Activated CD8-positive, alpha-beta T cell treated with anti-CD3 and anti-CD28 coated beads for 36 hours (primary cell): ENCODE measurements at places on chromosomes 5 and 9. TPM values are rescaled to one million over a fixed set of nuclear protein-coding genes. Genes with fewer than 3 reads are reported as not detected.

The ECSCR gene
- not detected for total RNA-seq

The CCL28 gene
- 15.0 TPM for total RNA-seq

The RANBP17 gene
- total RNA-seq: not detected

The RGS14 gene
- 50.4 TPM for total RNA-seq

The PCDHB4 gene
- total RNA-seq: not detected

The ACOT12 gene
- not detected for total RNA-seq

The PARP8 gene
- 48.3 TPM for total RNA-seq

The ZNF782 gene
- 4.7 TPM for total RNA-seq

The CNTFR gene
- not detected for total RNA-seq

The KIAA0825 gene
- total RNA-seq: 0.54 TPM

The ITGA2 gene
- total RNA-seq: 0.74 TPM

The WHRN gene
- 14.9 TPM for total RNA-seq

The CCNO gene
- not detected for total RNA-seq

The IL7R gene
- 142 TPM for total RNA-seq

The HTR1A gene
- not detected for total RNA-seq

The CHSY3 gene
- total RNA-seq: not detected

The ADAMTS12 gene
- not detected for total RNA-seq

The REEP2 gene
- 3.1 TPM for total RNA-seq

The TSSK1B gene
- total RNA-seq: not detected

The ADAM19 gene
- 12.9 TPM for total RNA-seq

The CYLC2 gene
- total RNA-seq: not detected

The KIF24 gene
- total RNA-seq: 5.9 TPM

The SLC30A5 gene
- 40.1 TPM for total RNA-seq

The GHR gene
- total RNA-seq: not detected

The ARSB gene
- total RNA-seq: 8.8 TPM

The GPX3 gene
- not detected for total RNA-seq

The FIBCD1 gene
- not detected for total RNA-seq

The IRGM gene
- total RNA-seq: 1.4 TPM

The OBP2B gene
- not detected for total RNA-seq

The C5 gene
- 3.4 TPM for total RNA-seq

The TMEM171 gene
- not detected for total RNA-seq

The ABLIM3 gene
- not detected for total RNA-seq

The PDGFRB gene
- 0.74 TPM for total RNA-seq

The IL11RA gene
- 20.7 TPM for total RNA-seq

The TAF11L10 gene
- not detected for total RNA-seq
